ENCODE measurements at places on chromosomes 6 and 20. TPM values are rescaled to one million over a fixed set of nuclear protein-coding genes. Genes with fewer than 3 reads are reported as not detected.

Gene B3GALT4
- 1.5 TPM for total RNA-seq

GRCh38 chr20:48722737-48723191 lies 105.0 kb downstream of the PREX1 start:
- no peak for DNase-seq
- H3K27ac ChIP-seq, result no peak overlapping the region

DNA sequence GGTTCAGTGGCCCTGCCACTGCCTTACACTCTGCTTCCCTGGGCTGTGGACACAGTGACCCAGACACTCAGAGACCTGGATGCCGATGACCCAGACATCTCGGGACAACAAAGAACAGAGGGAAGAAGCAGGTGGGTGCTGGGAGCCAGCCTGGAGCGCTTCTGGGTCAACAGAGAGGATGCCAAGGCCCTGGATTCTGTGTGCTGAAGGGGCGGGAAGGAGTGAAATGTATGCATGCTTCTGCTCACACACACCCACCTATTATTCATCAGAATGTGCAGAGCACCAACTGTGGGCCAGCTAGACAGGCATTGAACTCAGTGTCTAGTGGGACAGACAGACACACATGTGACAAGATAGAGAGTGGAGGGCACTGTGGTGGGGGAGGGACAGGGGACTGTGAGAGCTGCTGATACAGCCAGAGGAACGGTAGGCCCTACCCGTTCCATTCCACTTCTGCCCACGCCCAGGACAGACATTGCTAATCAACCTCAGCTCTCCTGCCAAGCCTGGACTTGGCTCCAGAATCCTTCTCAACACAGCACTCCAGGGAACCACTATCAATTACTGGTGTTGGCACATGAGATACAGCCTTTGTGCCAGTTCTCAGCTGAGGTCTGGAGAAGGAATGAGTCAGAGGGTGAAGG lies 20.2 kb downstream of the KCNK15 start:
- no peaks in the 10 kb centered on the region for H3K27me3 ChIP-seq
- DNase-seq, result no peak
- no peak overlapping the region for H3K4me3 ChIP-seq
- H3K4me1 ChIP-seq, result no peaks in the 10 kb centered on the region
- H3K27ac ChIP-seq, result no peak overlapping the region

- no peaks in the 10 kb centered on the region for H3K4me1 ChIP-seq
- H3K27ac ChIP-seq, result no peak overlapping the region
- no peak overlapping the region for H3K4me3 ChIP-seq
- peaks cover 4% of the 10 kb centered on the region for H3K27me3 ChIP-seq
- H3K36me3 ChIP-seq, result no peaks in the 10 kb centered on the region
Observed at GRCh38 chr20:20213526-20214121, 154.3 kb upstream of the INSM1 start.

DNA sequence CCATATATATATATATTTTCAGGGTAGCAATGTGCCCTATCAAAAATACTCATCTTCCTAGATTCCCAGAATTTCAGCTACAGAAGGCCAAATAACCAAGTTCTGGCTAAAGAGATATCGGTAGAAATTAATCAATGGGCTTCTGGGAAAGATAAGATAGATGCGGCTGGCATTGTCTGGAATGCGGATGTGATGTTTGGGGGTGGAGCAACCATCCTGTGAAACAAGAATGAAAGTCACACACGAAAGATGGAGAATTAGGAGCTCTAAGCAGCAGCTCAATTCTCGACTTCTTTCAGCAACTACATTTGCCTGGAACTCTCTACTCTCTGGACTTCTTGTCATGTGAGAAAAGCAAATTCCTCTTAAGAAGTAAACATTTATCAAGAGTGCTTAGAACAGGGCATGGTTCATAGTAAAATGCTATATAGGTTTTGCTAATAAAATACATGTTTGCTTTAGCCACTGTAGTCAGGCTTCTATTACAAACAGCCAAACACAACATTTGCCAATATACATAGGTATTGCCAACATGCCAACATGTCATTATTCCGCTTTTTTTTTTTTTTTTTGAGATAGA lies 90.8 kb downstream of the CLIC5 start:
- H3K27ac ChIP-seq, result no peak overlapping the region
- H3K36me3 ChIP-seq, result no peaks in the 10 kb centered on the region
- no peaks in the 10 kb centered on the region for H3K27me3 ChIP-seq
- H3K4me1 ChIP-seq, result no peaks in the 10 kb centered on the region
- H3K4me3 ChIP-seq, result no peak overlapping the region
- no peak for DNase-seq

Gene LY6G5C
- 0.95 TPM for total RNA-seq

Gene NRSN1
- not detected for total RNA-seq

DNA sequence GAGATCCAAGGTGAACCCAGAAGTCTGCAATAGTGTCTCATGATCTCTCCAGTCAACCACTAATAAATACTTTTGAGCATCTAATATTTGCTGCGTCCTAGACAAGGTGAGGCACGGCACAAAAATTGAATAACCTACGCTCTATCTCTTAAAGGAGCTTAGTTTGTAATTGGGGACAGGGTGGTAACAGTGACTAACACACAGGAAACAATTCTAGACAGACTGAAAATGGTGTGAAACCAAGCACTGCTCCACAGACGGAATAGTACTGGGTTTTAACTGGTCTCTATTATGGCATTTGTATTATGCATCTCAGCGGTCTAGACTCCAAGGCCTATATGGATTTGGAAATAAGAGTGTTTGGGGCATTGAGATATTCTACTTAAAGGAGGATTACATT lies 120.1 kb downstream of the CLIC5 start:
- no peak overlapping the region for H3K27ac ChIP-seq
- H3K4me3 ChIP-seq, result no peak overlapping the region
- H3K36me3 ChIP-seq, result no peaks in the 10 kb centered on the region
- DNase-seq, result no peak

Gene KHDC1
- not detected for total RNA-seq

DNA sequence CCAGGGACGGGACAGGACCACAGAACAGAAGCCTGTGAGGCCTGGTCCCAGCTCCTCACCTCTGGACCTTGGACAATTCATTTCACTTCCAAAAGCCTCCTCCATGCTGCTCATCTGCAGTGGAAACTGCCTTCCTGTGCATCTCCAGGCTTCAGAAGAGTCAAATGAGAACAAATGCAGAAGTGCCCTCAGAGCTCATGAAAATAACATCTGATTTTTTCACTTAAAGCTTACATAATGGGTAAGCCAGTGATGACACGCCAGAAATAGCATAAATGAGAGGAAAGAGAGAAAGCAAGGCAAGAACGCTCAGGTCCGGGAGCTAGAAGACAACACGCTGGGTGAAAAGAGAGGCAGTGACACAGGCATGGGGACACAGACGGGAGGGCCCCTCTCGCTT lies 7.9 kb downstream of the CNKSR3 start:
- H3K36me3 ChIP-seq, result no peaks in the 10 kb centered on the region
- no peak overlapping the region for H3K27ac ChIP-seq
- H3K27me3 ChIP-seq, result no peaks in the 10 kb centered on the region

GRCh38 chr20:64140061-64140931 lies 24.0 kb upstream of the MYT1 start:
- H3K27ac ChIP-seq, result no peak overlapping the region
- H3K27me3 ChIP-seq, result no peaks in the 10 kb centered on the region
- no peak overlapping the region for H3K4me3 ChIP-seq
- H3K36me3 ChIP-seq, result no peaks in the 10 kb centered on the region
- DNase-seq, result peak; percentile 38

Gene ECT2L
- not detected for total RNA-seq

GRCh38 chr6:37319856-37320480 lies 33.8 kb upstream of the RNF8 start:
- H3K4me3 ChIP-seq, result no peak overlapping the region
- H3K27ac ChIP-seq, result no peak overlapping the region
- peaks cover 51% of the 10 kb centered on the region for H3K36me3 ChIP-seq
- DNase-seq, result no peak
- no peaks in the 10 kb centered on the region for H3K27me3 ChIP-seq

GRCh38 chr6:7776509-7776908 lies 50.6 kb downstream of the BMP6 start:
- no peaks in the 10 kb centered on the region for H3K27me3 ChIP-seq
- H3K4me3 ChIP-seq, result no peak overlapping the region
- H3K27ac ChIP-seq, result no peak overlapping the region
- H3K36me3 ChIP-seq, result no peaks in the 10 kb centered on the region
- DNase-seq, result no peak
- no peaks in the 10 kb centered on the region for H3K4me1 ChIP-seq

GRCh38 chr6:148306286-148306685 lies 36.4 kb upstream of the SASH1 start:
- no peak overlapping the region for H3K27ac ChIP-seq
- H3K4me1 ChIP-seq, result no peaks in the 10 kb centered on the region
- H3K36me3 ChIP-seq, result no peaks in the 10 kb centered on the region
- no peak for DNase-seq

- DNase-seq, result no peak
- H3K27me3 ChIP-seq, result no peaks in the 10 kb centered on the region
- no peak overlapping the region for H3K4me3 ChIP-seq
- no peaks in the 10 kb centered on the region for H3K36me3 ChIP-seq
- H3K4me1 ChIP-seq, result no peaks in the 10 kb centered on the region
Observed at GRCh38 chr6:24469811-24470210, 19.6 kb downstream of the GPLD1 start.

DNA sequence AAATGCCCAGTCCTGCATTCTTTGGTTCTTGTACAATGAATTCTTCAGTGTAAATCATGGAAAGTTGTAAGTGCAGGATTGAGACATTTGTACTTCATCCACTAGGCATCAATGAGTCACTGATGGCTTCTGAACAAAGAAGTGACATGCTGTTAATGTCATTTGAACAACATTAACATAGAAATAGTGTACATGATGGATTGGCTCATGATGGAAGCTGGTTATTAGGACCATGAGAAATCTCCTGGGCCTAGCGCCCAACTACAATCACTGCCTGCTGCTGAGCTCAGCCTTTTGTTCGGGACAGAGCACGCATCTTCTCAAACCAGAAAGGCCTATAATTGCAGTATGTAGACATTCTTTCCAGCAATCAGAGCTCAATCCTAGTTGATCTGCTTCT lies 316.8 kb upstream of the TSHZ2 start:
- H3K4me1 ChIP-seq, result no peaks in the 10 kb centered on the region
- H3K4me3 ChIP-seq, result no peak overlapping the region
- no peaks in the 10 kb centered on the region for H3K36me3 ChIP-seq

GRCh38 chr6:65633501-65633900 lies 73.5 kb downstream of the EYS start:
- DNase-seq, result no peak
- no peaks in the 10 kb centered on the region for H3K27me3 ChIP-seq
- H3K27ac ChIP-seq, result no peak overlapping the region
- no peaks in the 10 kb centered on the region for H3K4me1 ChIP-seq
- H3K4me3 ChIP-seq, result no peak overlapping the region

Gene RSPH9
- not detected for total RNA-seq

DNA sequence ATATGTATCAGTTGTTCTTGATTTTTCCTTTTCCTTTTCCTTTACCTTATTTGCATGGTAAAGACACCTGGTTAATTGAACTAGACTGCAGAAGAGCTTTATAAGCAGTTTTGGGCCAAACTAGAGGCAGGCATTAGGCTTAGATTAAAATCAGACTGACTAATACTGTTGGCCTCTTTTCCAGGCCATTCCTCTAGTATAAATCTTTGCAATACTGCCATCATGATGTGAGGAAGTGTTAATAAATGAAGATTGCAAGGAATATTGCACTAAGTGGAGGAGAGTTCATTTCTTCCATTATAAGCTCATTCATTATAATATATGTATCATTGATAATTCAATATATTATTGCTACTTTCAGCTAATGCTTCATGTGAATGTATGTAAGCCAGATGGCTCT lies 163.8 kb downstream of the MMUT start:
- no peaks in the 10 kb centered on the region for H3K27me3 ChIP-seq
- no peaks in the 10 kb centered on the region for H3K36me3 ChIP-seq
- H3K4me1 ChIP-seq, result no peaks in the 10 kb centered on the region
- no peak overlapping the region for H3K27ac ChIP-seq
- H3K4me3 ChIP-seq, result no peak overlapping the region

Gene TBX18
- 0.58 TPM for total RNA-seq

DNA sequence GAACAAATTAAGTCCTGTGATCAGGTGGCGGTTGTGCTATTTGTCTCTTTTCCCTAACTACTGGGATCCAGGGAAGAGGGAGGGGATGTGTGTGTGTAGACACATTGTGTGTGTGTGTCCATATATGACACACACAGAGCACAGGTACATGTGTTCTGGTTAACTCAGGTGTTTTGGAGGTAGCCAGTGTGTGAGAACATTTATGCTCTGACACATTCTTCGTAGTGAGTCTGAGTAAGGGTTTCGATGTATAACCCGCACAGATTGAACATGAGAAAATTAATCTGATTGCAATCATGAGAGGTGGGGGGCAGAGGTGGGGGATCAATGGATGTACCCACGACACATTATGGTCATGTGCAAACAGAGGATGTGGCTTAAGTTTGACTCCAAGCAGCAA lies 12.6 kb downstream of the ZC3H12D start:
- H3K4me3 ChIP-seq, result no peak overlapping the region
- no peak for DNase-seq
- no peaks in the 10 kb centered on the region for H3K27me3 ChIP-seq
- no peak overlapping the region for H3K27ac ChIP-seq

Gene MLN
- not detected for total RNA-seq

GRCh38 chr6:160267102-160267501 lies 8.5 kb upstream of the SLC22A2 start:
- DNase-seq, result no peak
- H3K27ac ChIP-seq, result no peak overlapping the region
- no peak overlapping the region for H3K4me3 ChIP-seq
- no peaks in the 10 kb centered on the region for H3K27me3 ChIP-seq
- no peaks in the 10 kb centered on the region for H3K4me1 ChIP-seq

Gene CRNKL1
- 7.8 TPM for total RNA-seq

- no peak for DNase-seq
- H3K4me3 ChIP-seq, result no peak overlapping the region
- no peak overlapping the region for H3K27ac ChIP-seq
- H3K27me3 ChIP-seq, result no peaks in the 10 kb centered on the region
- no peaks in the 10 kb centered on the region for H3K36me3 ChIP-seq
- no peaks in the 10 kb centered on the region for H3K4me1 ChIP-seq
Observed at GRCh38 chr20:44228465-44229258, 18.1 kb upstream of the OSER1 start.

DNA sequence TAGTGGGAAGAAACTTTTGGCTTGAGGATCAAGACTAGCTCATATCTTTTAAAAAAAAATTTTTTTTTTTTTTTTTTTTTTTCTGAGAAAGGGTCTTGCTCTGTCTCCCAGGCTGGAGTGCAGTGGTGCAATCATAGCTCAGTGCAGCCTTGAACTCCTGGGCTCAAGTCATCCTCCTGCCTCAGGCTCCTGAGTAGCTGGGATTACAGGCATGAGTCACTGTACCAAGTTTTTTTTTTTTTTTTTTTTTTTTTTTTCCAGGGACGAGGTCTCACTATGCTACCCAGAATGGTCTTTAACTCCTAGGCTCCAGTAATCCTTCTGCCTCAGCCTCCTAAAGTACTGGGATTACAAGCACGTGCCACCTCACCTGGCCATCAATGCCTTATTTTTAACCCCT lies 27.9 kb downstream of the GCLC start:
- H3K4me3 ChIP-seq, result no peak overlapping the region
- H3K27me3 ChIP-seq, result no peaks in the 10 kb centered on the region
- no peaks in the 10 kb centered on the region for H3K36me3 ChIP-seq

All from right lobe of liver (tissue), 6 donors.